ENCODE measurements at places on chromosomes 6 and 20. TPM values are rescaled to one million over a fixed set of nuclear protein-coding genes. Genes with fewer than 3 reads are reported as not detected.

DNA sequence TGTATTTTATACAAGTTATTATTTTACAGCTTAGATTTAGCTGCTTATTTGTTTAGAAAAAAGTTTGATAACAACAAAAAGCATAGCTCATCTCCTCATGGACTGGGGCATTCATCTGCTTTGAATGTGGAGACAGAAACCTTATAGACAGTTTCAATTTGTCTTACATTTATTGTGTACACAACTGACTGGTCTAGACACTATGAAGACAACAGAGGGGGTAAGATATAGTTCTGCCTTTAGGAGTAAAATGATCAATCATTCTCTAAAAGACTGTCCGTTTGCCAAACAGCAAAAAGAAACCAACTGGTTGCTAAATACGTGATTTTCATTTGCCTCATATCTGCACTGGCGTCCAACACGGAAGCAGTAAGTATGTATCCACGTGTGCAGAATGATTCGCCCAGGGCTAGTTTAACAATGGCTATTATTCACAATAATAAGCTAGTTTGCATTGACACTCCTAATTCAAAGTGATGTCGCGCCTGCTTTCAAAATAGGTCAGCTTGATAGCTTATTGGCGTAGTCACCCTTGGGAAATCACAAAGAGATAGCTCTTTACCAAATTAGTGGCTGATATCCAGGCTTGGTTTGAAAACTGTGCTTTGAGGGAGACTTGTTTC lies 153.6 kb downstream of the BMP2 start:
- no peak for DNase-seq
- no peaks in the 10 kb centered on the region for H3K27me3 ChIP-seq
- H3K4me3 ChIP-seq, result no peak overlapping the region
- H3K27ac ChIP-seq, result no peak overlapping the region
- no peaks in the 10 kb centered on the region for H3K36me3 ChIP-seq

GRCh38 chr6:166252601-166253000 lies 55.6 kb downstream of the PRR18 start:
- no peak for DNase-seq
- H3K36me3 ChIP-seq, result no peaks in the 10 kb centered on the region
- H3K27ac ChIP-seq, result no peak overlapping the region
- H3K4me1 ChIP-seq, result peaks cover 7% of the 10 kb centered on the region

DNA sequence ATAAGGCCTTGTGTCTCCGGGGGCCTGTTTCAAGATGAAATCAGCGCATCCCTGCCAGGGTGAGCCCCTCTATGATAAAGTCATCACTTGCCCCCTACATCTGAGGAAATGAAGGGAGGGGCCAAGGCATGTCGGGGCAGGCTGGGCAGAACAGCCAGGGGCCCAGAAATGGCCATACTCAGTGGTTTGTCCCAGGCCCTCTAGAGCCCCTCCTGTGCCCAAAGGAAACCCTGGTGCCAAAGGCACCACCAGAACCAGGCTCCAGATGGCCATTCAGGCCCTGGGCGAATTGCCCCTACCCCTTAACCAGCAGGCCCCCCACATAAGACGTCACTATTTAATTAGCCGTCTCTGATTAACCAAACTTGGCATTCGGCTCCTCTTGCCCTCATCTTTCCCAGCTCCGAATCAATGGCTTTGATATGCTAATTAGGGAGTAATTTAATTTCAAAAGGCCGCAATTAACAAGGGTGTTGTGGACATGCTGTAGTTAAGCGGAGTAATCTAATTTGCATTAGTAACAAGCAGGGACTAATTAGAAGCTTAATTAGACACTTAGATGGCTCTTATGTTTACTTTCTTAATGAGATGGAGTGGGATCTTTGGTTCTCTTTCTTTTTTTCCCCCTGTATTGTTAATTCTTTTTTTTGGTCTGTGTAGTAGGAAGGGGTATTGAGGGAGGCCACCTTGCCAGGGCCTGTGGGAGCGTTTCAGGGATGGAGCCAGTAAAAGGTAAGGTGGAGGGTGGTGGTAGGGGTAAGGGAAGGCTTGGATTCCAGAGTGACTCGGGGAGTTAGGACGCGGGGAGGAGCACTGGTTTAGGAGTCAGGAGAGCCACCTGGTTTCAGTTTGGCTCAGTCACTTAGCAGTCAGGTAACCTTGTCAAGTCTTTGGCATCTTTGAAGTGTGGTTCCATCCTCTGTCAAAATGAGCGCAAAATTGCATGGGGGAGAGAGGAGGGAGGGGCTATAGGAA lies 9.4 kb downstream of the FOXP4 start:
- H3K4me1 ChIP-seq, result peaks cover 10% of the 10 kb centered on the region
- no peaks in the 10 kb centered on the region for H3K27me3 ChIP-seq
- no peak for DNase-seq

- no peaks in the 10 kb centered on the region for H3K4me1 ChIP-seq
- no peaks in the 10 kb centered on the region for H3K27me3 ChIP-seq
- peaks cover 66% of the 10 kb centered on the region for H3K36me3 ChIP-seq
- no peak for DNase-seq
Observed at GRCh38 chr6:18147616-18148015, 7.3 kb downstream of the TPMT start.

DNA sequence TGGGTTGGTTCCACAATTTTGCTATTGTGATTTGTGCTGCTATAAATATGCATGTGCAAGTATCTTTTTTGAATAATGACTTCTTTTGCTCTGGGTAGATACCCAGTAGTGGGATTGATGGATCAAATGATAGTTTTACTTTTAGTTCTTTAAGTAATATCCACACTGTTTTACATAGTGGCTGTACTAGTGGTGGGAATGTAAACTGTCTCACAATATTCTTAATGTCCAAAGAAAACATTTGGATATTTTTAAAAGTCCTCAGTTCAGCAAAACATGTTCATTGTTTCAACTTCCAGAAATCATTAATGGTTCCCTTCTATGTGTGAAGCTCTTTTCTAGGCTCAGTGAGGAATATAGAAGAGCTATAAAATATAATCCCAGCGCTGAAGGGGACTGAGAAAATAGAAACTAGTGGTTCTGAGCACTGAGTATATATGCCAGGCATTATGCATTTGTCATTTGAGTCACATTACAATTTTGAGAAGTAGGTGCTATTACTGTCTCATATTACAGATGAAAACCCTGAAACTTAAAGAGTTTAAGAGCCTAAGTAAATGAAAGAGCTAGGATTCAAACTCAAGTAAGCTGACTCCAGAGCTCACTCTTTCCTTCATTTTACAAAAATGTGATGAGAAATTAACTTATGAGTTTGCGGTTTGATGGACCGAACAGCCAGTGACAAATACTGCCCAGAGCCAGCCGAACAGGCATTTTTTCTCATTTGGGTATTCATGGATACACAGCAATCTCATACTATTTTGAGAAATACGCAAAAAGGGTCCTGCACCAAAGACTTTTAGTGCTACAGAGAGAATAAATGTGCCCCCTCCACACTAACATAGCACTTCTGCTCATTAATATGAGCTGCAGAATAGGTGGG lies 250.1 kb downstream of the TBX18 start:
- H3K27ac ChIP-seq, result no peak overlapping the region
- no peaks in the 10 kb centered on the region for H3K27me3 ChIP-seq
- H3K36me3 ChIP-seq, result no peaks in the 10 kb centered on the region
- H3K4me3 ChIP-seq, result no peak overlapping the region

GRCh38 chr20:45117581-45117980 lies 2.6 kb upstream of the WFDC5 start:
- no peak for DNase-seq
- no peak overlapping the region for H3K4me3 ChIP-seq
- no peak overlapping the region for H3K27ac ChIP-seq
- peaks cover 31% of the 10 kb centered on the region for H3K27me3 ChIP-seq
- no peaks in the 10 kb centered on the region for H3K4me1 ChIP-seq
- no peaks in the 10 kb centered on the region for H3K36me3 ChIP-seq

Gene DSP
- total RNA-seq, result 403 TPM

Gene TNFRSF21
- total RNA-seq, result 6.1 TPM

Gene THBD
- total RNA-seq, result 22.8 TPM
